Inflammatory macrophage treated with lipopolysaccharide for 1 hour (primary cell): ENCODE measurements at places on chromosomes 3 and 15.
A peak's percentile ranks its signal among the peaks of the same experiment; 100 is the strongest.

DNA sequence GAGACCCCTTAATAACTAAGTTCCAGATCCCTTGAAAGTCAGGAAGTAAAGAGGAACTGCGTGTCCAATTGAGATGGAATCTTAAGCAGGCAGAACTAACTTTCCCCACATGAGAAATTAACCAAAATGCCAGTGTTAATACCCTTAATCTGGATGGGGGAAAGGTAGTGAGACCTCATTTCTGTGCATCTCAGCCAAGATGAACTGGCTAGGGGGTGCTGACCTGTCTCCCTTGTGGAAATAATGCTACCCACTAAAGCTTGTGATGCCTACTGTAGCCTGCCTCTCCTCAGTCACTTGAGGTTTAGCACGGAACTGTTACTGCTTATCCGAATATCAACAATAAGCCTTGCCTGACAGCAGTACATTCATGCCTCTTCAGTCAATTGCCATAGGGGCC, 15.1 kb downstream of the BOC start:
- DNase-seq, result no peak

GRCh38 chr3:24496529-24497482, 2.2 kb upstream of the THRB start:
- no peak for DNase-seq

- DNase-seq, result peak; percentile 12
Observed at GRCh38 chr3:170222647-170223541, 670 bp downstream of the PRKCI start.

GRCh38 chr15:89127054-89127702, 38.9 kb downstream of the ABHD2 start:
- no peak for DNase-seq

GRCh38 chr3:85081191-85081906, 122.6 kb downstream of the CADM2 start:
- DNase-seq, result no peak

DNA sequence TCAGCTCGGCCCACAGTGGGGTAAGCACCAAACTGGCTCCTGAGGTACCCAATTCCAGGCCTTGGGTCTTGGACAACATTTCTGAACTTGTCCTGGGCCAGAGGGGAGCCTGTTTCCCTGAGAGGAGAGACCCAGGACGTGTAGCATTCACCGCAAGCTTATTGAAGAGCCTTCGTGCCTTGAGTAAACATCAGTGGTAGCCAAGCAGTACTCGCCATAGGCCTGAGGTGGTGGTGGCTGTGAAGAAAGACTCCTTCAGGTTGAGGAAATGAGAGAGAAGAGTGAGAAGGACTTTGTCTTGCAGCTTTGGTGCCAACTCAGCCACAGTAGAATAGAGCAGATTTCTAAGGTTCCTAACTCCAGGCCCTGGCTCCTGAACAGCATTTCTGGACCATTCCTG, 50.2 kb downstream of the NUDT16 start:
- no peak for DNase-seq

- no peak for DNase-seq
Observed at GRCh38 chr15:65286069-65286703, 497 bp downstream of the PARP16 start.

DNA sequence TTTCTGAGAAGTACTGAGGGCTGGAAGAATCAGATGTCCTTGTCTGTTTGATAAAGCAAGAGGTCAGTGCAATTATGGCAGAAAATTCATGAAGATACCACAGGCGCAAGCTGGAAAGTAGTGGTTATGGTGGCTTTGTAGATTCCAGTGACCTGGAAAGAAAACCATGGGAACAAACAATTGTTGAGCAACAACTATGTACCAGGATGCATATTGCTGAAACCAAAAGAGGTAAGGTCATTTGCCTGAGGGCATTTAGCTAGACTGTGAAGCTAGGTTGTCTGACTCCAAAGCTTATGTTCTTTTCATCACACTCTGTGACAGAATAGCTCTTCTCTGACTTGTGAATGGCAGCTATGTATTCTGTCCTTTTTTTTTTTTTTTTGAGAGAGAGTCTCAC, 74.0 kb downstream of the B3GALNT1 start:
- no peak for DNase-seq

GRCh38 chr15:39251413-39252133, 329.3 kb upstream of the THBS1 start:
- DNase-seq, result no peak

DNA sequence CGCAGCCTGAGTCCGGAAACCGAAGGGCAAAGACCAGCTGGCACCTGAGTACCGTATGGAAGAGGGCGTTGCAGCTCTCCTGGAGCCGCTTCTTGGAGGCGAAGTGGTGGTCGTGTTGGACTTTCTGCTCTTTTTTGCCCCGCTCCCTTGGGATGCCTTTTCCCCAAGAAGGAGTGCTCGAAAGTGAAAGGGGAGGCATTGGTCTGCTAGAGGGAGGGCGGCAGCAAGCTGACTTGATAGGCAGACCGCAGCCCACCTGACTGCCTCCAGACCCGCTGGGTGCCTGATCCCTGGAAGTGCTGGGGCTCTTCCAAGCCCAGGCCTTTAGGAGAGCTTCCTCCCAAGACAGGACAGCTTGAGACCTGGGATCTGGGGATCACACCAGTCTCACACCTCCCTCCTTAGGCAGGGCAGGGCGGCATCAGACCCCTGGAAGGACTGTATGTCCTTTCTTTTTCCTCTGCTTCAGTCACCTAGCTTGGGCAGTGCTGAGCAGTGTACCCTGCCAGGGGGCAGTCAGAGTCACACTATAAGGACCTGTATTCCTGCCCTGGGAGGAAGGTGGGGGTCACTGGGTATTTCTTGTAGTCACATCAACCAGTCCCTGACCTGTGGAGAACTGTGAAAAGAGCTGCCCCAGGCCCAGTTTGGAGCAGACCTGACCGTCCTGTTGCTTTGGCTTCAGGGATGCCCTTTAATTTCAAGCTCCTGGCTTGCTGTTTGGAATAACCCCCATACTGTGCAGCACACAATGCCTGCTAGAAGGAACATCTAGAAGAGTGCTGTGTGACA, 2.1 kb downstream of the ACVR2B start:
- no peak for DNase-seq

DNA sequence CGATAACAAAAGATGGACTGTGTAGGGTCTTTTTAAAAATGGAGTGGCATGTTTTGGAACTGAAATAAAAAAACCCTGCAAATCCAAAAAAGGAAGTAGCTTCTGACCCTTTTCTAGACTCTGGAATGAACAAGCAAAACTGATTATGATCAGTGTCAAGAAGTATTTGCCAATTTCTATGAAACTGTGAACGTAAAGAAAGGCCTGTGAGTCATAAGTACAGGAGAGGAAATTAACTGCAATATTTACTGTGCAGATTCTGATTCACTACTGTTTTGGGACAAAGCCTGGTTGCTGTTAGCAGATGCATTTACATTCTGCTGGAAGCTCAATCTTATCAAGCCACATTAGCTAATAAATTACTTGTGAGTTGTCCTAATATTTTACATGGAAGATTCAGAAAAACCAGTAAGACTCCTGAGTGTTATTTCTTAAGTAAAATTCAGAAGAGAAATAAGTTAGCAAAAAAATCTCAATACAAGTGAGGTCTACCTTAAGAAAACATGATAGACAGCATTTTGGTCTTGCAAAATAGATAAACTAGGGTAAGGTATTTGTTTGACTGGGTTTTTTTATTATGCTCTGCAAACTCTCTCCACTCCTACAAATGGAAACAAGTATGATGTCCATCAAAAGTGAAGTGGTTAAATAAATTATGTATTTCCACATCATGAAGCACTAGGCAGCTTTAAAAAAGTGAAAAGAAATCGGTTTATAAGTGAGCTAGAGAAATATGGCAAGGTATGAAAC, 90.2 kb upstream of the LMOD3 start:
- DNase-seq, result peak; percentile 82

- no peak for DNase-seq
Observed at GRCh38 chr3:38853011-38853410, 37.0 kb upstream of the SCN10A start.

DNA sequence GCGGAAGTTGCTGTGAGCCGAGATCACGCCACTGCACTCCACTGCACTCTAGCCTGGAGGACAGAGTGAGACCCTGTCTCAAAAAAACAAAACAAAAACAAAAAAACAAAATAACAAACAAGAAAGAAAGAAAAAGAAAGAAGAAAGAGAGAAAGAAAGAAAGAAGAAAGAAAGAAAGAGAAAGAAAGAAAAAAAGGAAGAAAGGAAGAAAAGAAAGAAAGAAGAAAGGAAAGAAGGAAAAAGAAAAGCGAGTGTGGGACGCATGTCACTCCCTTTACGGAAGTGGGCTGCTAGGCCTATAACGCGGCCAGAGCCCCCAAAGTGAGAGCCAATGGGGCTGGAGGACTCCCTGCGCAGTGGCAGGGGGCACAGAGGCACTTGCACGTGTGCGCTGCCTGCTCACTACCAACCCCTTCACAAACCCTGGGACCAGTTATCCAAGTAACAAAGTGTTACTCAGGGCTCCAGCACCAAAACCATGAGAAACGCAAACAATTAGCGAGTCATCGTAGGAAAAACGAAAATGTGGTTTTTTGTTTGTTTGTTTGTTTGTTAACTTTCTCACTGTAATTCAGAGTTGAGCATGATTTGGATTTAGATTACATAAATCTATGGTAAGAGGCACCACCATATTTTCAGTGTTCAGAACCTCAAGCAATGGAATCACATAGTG, 40.8 kb upstream of the ATP1B3 start:
- no peak for DNase-seq

- peak; percentile 94 for DNase-seq
Observed at GRCh38 chr3:187319699-187320302, 28.3 kb upstream of the MASP1 start.

GRCh38 chr3:35664460-35664919, 25.2 kb downstream of the ARPP21 start:
- no peak for DNase-seq
